Right renal pelvis (tissue), 4 donors: ENCODE measurements at places on chromosomes 4 and X. TPM values are rescaled to one million over a fixed set of nuclear protein-coding genes. Genes with fewer than 3 reads are reported as not detected.

The TAF7L gene
- 0.64 TPM for polyA plus RNA-seq

GRCh38 chr4:22407361-22407760 is 108.5 kb downstream of the ADGRA3 start:
- no peak for DNase-seq

- no peak for DNase-seq
These were observed 629.7 kb downstream of the STIM2 start for GRCh38 chr4:27490315-27490714.

The ZIC3 gene
- not detected for polyA plus RNA-seq

DNA sequence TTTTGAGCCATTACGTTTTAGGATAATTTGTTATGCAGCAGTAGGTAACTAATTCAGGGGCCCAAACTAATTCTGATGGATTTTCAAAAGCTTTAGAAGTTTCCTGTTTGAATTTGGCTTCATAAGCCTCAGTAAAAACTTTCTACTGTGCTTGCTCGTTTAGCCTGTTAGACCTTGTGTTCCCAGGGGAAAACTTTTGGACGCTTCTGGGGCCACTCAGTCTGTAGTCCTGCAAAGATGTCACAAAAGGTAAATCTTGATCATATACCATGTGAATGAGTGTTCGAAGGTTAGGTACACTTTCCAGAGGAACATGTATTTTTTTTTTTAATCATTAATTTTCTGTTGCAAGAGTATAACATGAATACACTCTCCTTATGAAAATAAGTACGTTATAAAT is 70.7 kb downstream of the SUPT20HL2 start:
- no peak for DNase-seq

The FGG gene
- polyA plus RNA-seq: not detected

DNA sequence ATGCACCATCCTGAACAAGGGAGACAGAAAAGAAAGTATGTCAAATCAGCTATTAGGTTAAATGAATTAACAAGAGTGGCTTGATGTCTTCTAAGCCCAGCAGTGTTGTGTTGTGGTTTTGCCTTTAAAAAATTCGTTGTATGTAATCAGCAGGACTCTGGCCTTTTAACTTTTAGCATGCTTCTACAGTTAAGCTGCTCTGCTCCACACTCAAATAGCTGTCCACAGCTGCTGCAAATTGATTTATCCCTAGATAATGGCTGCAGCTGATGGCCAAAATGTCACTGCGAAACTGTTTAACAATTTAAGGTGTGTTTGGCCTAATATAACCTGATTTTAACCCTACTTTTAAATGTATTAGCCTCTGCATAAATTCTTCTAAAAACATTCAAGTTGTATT is 85.8 kb downstream of the CXXC4 start:
- no peak for DNase-seq

The PROM1 gene
- 36.6 TPM for polyA plus RNA-seq

GRCh38 chr4:114116861-114117260 is 137.4 kb upstream of the ARSJ start:
- DNase-seq: no peak

The CFAP99 gene
- polyA plus RNA-seq: 0.64 TPM

- DNase-seq: no peak
These were observed 14.8 kb upstream of the TRIM60 start for GRCh38 chr4:165016971-165017370.

The PDCL2 gene
- polyA plus RNA-seq: not detected

DNA sequence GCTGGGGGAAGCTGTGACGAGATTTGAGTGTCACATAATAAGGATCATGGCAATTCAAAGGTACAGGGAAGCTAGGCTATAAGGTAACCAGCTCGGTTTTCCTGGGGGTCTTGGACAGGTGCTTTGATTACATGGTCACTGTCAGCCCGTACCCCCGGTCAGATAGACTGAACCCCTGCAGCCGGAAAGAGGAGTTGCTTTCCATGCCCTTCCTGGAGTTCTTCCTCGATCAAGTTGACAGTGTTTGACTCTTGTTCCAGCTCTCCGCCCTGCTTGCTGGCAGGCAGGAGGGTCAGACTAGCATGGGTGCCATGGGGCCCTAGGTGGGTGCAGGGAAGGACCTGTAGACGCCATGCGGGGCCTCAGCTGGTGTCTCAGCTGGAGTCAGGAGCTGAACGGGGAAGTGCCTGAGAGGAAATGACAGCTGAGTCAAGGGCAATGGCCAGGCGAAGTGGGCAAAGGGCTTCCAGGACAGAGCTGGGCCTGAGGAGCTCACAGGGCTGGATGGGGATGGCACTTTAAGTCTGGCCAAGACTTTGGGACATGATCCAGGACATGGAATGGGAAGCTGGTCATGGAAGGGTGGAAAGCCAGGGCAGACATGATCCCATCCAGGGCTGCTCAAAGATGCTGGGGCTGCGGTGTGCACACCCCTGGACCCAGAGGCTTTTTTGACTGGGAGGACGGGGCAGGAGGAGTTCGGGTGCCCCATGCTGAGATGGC is 1.6 kb downstream of the TMEM187 start:
- DNase-seq: no peak

- DNase-seq: no peak
These were observed 422.6 kb upstream of the SLIT2 start for GRCh38 chr4:19829101-19829500.

The UNC5C gene
- 42.9 TPM for polyA plus RNA-seq

GRCh38 chr4:3712936-3713335 is 53.2 kb upstream of the ADRA2C start:
- DNase-seq: no peak

DNA sequence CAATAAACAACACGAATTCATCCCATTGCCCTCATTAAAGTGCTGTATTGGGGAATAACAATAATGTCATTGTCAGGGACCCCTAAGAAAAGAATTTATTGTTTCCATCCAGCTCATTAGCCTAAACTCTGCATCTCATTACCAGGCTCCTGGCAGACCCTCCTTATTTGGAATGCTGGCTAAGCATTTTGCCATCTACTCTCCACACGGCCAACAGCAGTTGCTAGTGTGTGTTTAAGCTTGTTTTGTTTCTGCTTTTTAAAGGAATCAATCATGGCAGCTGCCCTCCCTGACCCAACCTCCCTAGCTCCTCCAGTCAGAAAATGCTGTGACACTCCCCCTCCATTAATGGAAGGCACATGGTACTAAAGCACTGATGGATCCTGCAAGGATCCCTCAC is 43.5 kb downstream of the GATB start:
- DNase-seq: no peak
